ENCODE measurements at places on chromosomes 6 and 20.

- no peak for DNase-seq
Observed at GRCh38 chr6:141401168-141401567, 731.6 kb upstream of the GJE1 start.

DNA sequence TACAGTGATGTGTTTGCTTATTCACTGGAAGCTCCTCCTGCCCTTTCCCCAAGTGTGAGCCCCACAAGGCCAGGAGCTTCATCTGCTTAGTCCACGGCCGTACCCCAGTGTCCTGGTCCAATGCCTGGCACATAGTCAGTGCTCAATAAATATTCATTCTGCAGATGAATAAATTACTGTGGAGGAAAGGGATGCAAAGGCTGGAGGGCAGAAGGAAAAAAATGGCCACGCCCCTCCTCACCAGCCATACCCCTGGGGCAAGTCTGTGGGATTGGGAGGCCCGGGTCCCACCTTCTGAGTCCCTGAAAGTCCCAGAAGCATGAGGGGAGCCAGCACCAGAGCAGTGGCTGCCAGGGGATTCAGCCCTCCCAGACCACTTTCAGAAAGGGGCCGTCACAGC, 65.5 kb downstream of the GRM4 start:
- no peak for DNase-seq

- no peak for DNase-seq
Observed at GRCh38 chr6:35295521-35296315, 1.9 kb upstream of the DEF6 start.

DNA sequence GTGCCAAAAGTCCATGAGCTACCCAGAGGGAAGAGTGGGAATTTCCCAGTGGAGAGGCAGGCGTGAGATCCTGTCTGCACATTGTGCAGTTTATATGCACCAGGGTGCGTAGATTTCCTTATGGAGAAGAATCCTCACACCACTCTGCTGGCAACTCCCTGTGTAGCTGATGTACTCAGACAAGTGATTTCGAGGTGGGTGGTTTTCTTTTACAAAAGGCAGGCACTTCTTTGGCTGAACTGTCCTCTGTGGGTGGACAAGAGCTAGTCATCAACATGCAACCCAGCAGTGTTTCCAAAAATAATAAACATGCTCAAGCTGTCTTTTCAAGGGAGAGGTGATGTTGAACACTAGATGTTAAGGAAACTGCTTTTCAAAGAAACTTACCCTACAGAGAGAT, 121.7 kb upstream of the NXT1 start:
- DNase-seq = no peak

GRCh38 chr20:33773412-33774089, 37.6 kb upstream of the CHMP4B start:
- no peak for DNase-seq

GRCh38 chr6:8991844-8992243, 556.5 kb upstream of the SLC35B3 start:
- DNase-seq = no peak

DNA sequence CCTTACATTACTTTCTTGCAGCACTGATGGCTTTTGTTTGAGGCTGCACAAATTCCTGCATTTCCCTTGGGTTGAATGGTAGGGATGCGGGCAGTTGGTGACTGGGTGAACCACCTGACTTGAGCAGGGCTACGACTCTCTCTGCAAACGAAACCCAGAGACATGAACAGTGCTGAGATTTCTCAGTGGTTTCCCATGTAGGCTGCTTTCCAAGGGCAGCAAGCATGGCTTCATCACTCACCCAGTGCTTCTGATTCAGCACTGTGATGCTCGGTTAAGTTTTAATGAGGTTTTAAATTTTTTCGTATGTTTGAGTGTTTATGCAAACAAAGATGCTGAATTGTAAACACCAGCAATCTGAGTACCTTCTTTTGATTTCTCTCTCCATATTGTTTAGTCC, 127.2 kb downstream of the MTHFD1L start:
- DNase-seq = no peak

GRCh38 chr20:58088625-58089024, 139.8 kb downstream of the ANKRD60 start:
- DNase-seq = no peak

- no peak for DNase-seq
Observed at GRCh38 chr6:67639161-67639560, 995.9 kb upstream of the ADGRB3 start.

DNA sequence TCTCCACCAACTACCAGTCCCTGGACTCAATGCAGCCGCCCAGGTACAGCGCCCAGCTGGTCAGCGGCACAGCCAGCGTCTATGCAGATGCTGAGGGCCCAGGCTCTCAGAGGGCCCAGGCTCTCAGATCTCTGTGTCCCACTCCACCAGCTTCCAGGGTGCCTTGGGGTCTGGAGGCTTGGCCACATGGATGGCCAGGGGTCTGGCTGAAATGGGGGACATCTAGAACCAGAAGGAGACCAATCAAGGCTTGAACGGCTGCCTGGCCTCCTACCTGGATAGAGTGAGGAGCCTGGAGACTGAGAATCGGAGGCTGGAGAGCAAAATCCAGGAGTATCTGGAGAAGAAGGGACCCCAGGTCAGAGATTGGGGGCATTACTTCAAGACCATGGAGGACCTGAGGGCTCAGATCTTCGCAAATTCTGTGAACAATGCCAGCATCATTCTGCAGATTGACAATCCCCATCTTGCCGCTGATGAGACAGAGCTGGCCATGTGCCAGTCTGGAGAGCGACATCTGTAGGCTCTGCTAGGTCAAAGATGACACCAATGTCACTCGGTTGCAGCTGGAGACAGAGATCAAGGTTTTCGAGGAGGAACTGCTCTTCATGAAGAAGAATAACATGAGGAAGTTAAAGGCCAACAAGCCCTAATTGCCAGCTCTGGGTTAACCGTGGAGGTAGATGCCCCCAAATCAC, 44.1 kb upstream of the GRM4 start:
- no peak for DNase-seq
